ENCODE measurements at places on chromosomes 6 and 20.

DNA sequence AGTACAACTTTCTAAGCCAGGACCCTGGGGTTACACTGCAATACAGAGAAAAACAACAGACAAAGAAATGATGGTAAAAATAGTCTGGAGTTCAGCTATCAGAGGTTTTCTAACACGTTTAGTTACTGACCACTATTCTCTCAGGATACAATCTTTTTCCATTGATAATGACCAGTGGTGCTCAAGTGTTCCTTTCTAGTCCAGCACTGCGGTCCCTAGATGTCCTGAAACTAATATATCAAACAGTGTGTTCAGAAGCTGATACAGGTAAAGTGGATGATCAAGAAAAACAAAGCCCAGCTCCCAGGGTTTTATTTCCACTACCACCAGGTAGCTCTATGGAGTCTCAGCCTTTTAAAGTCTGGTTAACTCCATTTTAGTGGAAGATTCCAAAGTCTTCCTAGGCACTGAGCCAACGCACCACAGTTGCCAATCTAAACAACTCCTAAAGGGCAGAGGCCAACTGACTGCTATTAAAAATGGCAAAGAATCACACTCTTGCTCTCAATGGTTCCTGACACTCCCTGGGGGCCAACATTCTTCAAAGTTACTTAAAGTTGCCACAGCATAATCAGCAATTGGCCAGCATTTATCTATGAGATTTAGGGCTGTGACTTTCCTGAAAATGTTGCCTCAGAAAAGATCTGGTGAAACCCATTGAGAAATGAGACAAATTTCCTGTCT lies 38.2 kb downstream of the DZANK1 start:
- DNase-seq: no peak

DNA sequence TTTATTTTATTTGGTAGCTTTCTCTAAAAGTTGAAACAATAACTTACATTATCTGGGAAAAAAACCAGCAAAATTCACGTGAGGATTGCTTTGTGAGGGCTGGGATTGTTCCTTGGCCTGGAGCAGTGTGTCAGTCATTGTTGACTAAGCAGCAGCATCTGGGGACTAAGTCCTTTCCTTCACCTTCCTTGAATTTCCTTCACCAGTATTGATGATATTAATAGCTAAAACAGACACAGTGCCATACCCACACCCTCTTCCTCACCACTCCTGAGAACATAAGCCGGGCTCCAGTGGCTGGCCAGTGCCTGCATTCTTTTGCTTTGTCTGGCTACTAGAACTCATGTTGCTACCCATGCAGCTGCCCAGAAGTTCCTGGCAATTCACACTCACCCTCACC lies 23.7 kb downstream of the PLCB1 start:
- DNase-seq: no peak

DNA sequence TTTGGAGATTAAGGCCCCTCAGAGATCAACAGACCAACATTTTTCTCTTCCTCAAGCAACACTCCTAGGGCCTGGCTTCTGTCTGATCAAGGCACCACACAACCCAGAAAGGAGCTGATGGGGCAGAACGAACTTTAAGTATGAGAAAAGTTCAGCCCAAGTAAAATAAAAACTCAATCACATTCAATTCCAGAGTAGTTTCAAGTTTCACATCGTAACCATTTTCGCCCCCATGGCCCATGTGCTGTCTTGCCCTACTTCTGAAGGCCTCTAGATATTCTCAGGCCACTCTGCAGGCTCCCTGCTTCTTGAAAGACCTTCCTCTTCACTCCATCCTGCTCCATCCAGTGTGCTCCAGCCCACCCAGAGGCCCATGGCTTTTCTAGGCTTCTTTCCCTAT lies 4.2 kb downstream of the IL17A start:
- no peak for DNase-seq

DNA sequence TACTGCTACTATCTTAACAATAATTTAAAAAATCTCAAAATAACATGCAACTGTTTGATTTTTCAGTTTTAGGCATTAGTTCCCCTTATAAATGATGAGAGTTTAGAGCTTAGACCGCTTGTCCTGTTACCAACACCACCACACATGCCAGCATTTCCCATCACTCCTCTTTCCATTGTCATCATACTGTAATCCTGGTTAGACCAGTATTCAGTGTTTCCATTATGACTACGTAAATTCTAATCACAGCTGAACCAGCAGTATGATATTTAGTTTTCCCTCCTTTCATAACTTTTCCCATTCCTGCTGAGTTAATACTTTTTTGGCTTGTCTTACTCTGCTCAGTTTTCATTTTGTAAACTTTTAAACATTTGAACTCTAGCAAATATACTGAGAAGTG lies 12.2 kb upstream of the TBC1D20 start:
- DNase-seq: no peak

DNA sequence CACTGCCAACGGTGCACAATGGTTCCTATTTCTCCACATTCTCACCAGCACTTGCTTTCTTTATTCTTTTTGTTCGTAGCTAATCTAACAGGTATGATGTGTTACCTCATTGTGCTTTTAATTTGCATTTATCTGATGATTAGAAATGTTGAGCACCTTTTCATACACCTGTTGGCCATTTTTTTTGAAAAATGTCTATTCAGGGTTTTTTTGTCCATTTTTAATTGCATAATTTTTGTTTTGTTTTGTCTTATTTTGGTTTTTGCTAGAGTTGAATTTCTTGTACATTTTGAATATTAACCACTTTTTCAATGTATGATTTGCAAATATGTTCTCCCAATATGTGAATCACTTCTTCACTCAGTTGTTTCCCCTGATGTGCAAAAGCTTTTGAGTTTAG lies 150.6 kb downstream of the TENT5A start:
- no peak for DNase-seq

DNA sequence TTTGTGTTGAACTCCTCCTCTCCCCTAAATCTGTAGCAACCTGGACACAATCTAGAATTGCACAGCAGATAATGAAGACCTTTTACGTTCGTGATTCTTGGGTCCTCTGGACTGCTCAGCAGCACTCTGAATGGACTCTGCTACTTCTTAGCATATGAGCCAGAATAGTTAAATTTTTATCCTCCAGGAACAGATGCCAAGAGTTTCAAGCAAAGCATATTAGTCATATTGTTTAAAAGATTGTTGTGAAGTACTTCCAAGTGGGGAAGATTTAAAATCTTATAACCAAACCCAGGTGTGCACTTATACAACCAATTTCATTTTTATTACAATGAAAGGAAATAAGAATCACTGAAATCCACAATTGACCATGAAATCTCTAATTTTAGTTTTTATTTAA lies 118.9 kb upstream of the EXOC2 start:
- no peak for DNase-seq

DNA sequence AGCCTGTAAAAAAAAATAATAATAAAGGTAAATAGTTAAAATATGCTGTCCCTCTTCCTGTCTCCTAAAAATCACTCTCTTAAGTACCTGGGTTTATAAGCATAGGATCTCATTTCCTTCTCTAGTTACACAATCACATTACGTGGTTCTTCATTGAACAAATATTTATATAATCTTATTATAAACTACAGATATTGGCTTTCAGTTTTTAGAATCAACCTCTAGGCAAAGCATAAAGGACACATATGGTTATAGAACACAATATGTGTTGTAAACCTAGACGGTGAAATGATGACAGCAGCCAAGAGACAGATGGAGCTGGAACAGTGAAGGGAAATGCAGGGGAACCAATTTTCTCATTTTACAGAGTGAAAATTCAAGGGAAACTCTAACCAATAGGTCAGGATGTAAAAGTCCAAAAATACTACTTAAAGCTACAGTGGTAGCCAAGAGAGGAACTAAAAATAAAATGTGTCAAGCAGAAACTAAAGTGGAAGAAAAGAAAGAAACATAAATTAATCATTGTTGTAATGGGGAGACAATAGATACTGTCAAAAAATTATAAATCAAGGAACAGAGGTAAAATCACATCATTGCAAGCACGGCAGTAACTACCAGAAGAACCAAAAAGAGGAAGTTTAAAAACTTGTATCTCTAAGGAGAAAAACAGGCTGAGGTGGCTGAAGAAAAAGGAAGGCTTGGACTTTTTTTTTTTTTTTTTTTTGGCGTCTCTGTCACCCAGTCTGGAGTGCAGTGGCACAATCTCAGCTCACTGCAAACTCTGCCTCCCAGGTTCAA lies 82.8 kb upstream of the CDYL start:
- no peak for DNase-seq

GRCh38 chr20:62993856-62994494 lies 12.8 kb downstream of the BHLHE23 start:
- DNase-seq: no peak

GRCh38 chr6:69835414-69836179 lies 30.8 kb upstream of the COL19A1 start:
- DNase-seq: no peak

DNA sequence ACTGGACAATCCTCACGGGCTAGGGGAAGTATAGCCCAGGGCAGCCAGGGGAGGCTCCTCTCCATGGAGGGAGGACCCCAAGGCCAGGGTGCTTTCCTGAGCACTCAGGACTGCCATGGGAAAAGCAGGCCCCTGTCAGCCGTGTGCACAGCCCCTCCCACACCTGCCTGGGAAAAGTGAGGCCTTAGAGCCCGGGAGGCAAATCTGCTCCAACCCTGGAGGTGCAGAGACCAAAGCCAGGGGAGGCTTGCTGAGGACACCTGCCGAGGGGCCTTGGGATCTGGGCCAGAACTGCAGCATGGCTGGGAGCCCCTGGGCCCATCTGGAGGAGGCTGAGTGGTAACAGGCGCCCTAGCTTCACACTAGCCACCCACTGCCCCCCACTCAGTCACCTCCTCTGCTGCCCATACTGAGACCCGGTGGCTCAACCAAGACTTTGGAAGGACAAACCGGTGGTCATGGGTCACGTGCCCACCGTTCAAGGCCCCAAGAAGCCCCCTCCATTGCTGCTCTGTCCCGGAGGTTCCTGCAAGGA lies 55.2 kb downstream of the YTHDF1 start:
- no peak for DNase-seq

GRCh38 chr6:66291905-66292304 lies 584.9 kb upstream of the EYS start:
- no peak for DNase-seq

- DNase-seq: no peak
Observed at GRCh38 chr20:34987288-34988190, 31.9 kb downstream of the MYH7B start.

GRCh38 chr6:150680510-150680909 lies 80.8 kb downstream of the PLEKHG1 start:
- no peak for DNase-seq

DNA sequence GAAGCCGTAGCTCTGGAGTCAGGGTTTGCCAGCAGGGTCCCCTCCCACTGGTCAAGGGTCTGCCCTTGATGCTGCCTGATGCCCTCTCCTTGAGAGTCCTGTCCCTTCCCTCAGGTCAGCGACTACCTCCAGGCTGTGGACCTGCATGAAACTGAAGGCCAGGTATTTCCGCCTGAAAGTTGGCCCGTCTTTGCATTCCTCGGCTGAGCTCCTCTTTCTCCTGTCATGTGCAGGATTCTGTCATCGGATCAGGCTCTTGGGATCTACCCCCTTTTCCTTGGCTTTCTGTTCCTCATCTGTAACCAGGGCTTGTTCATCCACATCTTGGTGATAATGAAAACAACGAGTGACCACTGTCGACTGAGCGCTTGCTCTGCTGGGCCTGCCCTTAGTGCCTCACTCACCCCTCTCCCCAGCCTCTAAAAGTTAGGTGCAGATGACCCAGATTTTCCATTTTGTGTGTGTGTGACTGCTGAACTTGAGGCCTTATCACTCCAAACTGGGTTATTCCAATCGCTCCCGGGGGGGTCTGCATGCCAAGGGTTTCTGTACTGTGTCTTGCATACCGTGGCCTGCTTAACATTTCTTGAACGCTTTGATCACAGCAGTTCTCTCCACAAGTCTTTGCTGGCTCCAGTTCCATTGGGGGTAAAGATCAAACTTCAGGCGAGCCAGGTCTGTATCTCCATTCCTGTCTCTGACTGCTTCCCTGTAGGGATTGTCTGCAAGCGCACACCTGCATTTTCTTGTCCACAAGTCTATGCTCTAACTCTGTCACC lies 81.6 kb downstream of the DTD1 start:
- DNase-seq: no peak

GRCh38 chr6:33391922-33392594 lies 435 bp downstream of the KIFC1 start:
- peak; percentile 49 for DNase-seq

DNA sequence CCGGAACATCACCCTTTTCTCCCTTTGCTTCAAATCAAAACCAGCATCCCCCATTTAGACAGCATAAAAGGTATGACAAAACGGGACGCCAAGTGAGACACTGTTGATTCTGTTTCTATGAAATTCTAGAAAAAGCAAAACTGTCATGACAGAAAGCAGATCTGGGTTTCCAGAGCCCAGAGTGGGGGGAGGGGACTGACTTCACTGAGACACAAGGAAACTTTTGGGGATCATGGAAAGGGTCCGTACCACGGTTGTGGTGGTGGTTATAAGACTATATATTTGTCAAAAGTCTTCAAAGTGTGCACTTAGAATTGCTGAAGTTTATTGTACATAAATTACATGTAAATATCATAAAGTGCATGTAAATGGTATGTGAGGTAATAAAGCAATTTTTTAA lies 82.6 kb downstream of the SLC22A3 start:
- DNase-seq: no peak

- no peak for DNase-seq
Observed at GRCh38 chr20:4076671-4077070, 61.3 kb upstream of the RNF24 start.

DNA sequence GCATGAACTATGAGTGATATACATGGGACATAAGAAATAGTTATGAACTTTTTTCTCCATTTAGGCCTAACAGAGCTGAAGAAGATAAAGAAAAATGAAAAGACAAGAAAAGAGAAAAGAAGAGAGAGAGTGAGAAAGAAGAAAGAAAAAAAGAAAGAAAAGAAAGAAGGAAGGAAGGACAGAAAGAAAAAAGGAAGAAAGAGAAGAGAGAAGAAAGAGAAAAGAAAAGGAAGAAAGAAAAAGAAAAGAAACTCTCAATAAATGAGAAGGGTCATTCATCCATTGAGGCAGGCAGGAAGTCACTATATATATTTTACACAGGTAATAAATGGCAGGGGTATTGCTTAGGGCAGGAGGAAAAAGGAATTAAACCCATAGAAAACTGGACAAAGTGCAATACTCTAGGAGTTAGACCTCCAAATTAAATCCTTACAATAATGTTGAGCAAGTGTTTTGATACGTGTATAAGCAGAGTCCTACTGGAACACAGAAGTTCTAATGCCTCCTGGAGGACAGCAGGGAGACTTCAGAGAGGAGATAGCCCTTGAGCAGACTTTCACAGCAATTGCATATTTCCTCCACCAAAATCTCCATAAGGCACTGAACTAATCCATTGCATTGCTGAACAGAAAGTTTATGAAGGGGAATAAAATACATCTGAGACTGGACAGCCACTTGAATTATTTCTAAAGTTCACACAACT lies 86.4 kb upstream of the TENT5A start:
- DNase-seq: no peak

GRCh38 chr6:156396068-156396771 lies 381.0 kb upstream of the ARID1B start:
- DNase-seq: no peak

DNA sequence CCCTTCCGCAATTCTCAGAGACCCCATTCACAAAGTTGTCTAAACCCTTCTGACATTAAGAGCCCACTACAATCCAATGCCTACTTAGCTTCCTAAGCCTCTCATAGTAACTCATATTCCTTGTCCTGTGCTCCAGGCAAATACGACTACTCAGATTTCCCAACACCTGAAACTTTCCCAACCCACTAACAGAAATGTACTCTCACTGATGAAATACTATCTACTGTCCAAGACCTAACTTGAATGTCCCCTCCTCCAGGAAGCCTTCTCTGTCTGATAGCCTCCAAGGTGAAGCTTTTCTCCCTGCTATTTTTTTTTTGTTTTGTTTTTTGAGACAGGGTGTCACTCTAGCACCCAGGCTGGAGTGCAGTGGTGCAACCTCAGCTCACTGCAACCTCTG lies 30.4 kb downstream of the GPLD1 start:
- no peak for DNase-seq

GRCh38 chr6:108995296-108995695 lies 99.3 kb downstream of the SESN1 start:
- no peak for DNase-seq
